ENCODE measurements at places on chromosomes 13 and 19. TPM values are rescaled to one million over a fixed set of nuclear protein-coding genes. Genes with fewer than 3 reads are reported as not detected.

DNA sequence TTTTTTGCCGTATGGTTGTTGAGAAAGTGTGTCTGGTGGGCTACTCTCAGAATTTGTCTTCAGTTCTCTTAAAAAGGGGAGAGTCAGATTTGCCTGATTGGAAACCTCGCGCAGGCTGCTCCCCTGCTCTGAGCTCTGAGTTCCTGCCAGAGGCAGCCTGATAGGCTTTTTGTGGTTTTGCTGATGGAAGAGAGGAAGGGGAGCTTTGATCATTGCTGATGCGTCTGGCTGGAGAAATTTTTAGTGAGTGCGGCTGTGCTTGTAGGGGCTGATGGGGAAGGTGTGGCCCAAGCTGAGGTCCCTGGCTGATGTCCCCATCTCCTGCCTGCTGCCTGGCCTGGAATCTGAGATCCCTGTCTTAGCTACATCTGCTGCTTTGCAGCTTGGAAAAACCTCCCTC lies 2.8 kb downstream of the CHST8 start:
- H3K36me3 ChIP-seq = no peaks in the 10 kb centered on the region
- peaks cover 47% of the 10 kb centered on the region for H3K27me3 ChIP-seq
- H3K4me3 ChIP-seq = peak overlapping the region; percentile 13
- H3K4me1 ChIP-seq = peaks cover 49% of the 10 kb centered on the region

GRCh38 chr19:55176076-55176475 lies 4.0 kb downstream of the SYT5 start:
- H3K4me3 ChIP-seq = no peak overlapping the region
- peaks cover 94% of the 10 kb centered on the region for H3K27me3 ChIP-seq
- no peak for DNase-seq

Gene TMEM238
- 5.8 TPM for total RNA-seq

Gene SLC10A2
- total RNA-seq = not detected

Gene RDH8
- total RNA-seq = not detected

DNA sequence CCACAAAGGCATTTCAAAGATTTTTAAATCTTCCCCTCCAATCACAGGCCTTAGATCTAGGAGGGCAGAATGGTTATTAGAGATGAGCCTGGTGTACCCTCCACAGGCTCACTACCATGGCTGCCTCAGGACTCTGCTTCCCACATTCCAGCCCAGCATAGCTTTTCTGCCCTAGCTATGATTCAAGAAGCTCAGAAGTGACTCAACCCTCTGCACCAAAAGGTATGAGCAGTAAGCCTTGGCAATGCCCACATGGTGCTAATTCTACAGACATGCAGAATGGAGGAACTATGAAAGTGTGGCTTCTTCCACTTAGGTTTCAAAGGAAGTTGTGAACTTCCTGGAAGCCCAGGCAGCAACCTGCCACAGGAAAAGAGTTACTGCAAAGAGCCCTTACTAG lies 786.2 kb downstream of the SLITRK6 start:
- no peaks in the 10 kb centered on the region for H3K4me1 ChIP-seq
- no peaks in the 10 kb centered on the region for H3K27me3 ChIP-seq
- H3K36me3 ChIP-seq = peaks cover 2% of the 10 kb centered on the region
